DND-41 (cell line): ENCODE measurements at places on chromosomes 12 and 14.
A peak's percentile ranks its signal among the peaks of the same experiment; 100 is the strongest.

DNA sequence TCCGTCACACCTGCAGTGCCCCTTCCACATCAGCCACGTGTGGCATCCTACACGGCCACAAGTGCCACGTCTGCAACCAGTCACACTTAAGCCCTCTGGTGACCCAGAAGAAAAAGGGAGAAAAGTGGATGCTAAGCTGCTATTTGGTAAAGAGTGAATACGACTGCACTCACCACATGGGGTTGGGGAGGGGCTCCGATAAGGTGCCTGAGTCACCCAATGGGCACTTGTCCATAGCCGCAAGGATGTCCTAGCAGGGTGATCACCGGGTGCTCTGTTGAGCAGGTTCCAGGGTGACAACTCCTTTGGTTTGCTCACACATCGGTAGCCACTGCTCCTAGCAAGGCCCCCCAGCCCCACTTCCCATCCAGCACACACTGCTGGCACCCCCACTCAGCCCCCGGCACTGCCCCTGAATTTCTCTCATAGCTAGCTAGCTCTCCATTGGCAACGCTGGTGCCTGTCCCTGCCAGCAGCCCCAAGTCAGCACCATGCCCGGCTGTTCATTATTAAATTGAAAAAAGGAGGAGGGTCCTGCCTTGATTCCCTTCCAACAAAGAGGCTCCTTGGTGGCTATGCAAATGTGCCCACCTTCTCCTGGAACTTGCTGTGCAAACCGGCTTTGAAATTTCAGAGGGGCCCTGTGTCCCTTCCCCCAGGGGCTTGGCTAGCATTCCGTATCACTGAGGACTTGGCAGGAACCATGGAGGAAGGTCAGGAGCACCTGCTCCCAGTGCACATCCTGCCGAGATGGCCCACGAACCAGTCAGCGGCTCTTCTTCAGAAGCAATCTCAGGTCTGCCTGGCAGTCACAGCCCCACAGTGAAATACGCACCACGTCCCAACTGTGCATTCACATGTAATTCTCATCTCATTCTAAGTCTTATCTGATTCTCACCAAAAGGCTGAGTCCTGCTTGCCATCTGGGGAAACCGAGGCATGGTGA is 227.7 kb upstream of the DIO3 start:
- DNase-seq = no peak

GRCh38 chr14:68473069-68473468 is 319.8 kb downstream of the ZFP36L1 start:
- no peak for DNase-seq

GRCh38 chr12:130212384-130212989 is 50.2 kb downstream of the FZD10 start:
- DNase-seq = peak; percentile 78

DNA sequence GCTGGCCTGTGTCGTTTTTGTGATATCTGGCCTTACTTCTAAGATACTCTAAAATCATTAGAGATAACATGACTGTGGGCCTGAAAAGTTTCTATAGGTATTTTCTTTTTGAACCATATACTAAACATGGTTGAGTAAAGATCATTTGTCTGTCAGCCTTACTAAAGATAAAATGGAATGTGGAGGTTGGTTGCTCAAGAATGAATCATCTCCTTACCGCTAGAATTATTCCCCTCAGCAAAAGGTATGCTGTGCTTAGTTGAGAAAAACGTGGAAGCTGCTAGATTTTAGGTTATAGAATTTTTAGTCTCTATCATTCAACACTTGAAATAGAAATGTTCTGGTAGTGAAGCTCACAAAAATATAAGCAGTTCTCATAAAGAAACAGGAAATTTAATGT is 407.3 kb downstream of the AEBP2 start:
- no peak for DNase-seq

DNA sequence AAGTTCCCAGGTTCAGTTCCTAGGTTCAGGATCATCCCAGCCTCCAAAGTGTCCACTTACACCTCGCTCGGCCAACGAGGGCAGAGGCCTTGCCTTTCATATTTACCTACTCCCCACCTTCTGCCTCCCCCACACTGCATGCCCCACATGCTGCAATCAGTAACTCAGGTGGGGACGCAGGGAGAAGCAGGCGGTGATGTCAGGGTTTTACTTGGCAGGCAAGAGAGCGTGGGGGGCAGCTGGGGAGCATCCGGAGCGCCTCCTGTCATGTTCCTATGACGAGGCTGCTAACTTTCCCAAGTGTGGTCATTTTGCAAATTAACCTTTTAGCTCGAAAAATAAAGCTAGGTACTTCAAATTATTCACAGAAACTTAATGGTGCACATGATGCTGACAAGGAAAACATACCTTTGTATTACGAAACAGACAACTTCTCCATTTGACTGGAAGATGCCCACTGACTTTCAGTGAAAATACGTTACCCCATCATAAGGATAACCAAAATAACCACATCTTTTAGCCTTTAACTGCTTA is 53.8 kb downstream of the SETD3 start:
- DNase-seq = no peak
